ENCODE measurements at places on chromosomes 12 and 14.
A peak's percentile ranks its signal among the peaks of the same experiment; 100 is the strongest.

GRCh38 chr12:116404913-116405611, 127.6 kb upstream of the MED13L start:
- no peak for DNase-seq
- no peak overlapping the region for H3K4me3 ChIP-seq
- H3K4me1 ChIP-seq = peaks cover 7% of the 10 kb centered on the region
- H3K27me3 ChIP-seq = no peaks in the 10 kb centered on the region
- no peak overlapping the region for H3K27ac ChIP-seq
- no peaks in the 10 kb centered on the region for H3K36me3 ChIP-seq

DNA sequence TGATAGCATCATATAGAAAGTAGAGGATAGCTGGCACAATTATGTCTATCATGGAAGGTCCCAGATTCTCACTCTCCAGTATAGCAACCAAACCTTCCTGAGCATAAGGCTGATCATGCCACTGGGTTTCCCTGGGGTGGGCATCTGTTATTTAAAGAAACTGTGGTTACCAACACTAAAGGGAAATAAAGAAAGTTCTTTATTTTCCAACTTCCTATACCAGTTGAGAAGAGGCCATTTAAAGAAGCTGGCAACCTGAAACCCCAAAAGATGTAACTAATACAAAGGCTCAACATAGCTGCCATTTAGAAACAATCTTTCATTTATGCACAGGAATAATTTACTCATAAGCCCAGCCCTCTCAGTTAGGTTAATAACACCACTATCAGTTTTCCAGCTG, 3.1 kb downstream of the BCAT1 start:
- H3K27me3 ChIP-seq = no peaks in the 10 kb centered on the region
- DNase-seq = no peak
- peak overlapping the region; percentile 90 for H3K27ac ChIP-seq
- H3K36me3 ChIP-seq = peaks cover 53% of the 10 kb centered on the region

DNA sequence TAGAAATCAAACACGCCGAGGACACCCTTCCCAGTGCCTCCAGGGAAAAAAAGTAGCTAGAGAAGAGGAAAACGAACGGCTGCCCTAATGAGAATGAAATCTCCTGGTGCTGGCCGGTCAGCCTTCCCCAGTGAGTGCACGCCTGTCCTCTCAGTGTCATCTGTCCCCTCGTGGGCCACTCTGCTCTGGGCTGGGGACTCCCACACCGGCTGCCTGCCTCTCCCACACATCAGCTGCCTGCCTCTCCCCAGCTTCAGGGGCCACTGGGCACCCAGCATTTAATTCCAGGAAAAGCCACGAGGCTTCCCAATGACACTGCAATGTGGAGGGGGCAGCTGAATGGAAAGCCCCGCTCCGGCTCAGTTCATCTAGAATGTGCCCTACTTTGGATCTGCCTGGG, 59.0 kb downstream of the CCDC85C start:
- no peak overlapping the region for H3K27ac ChIP-seq
- no peaks in the 10 kb centered on the region for H3K36me3 ChIP-seq
- H3K27me3 ChIP-seq = no peaks in the 10 kb centered on the region
- H3K4me3 ChIP-seq = no peak overlapping the region
- peaks cover 13% of the 10 kb centered on the region for H3K4me1 ChIP-seq

- no peak overlapping the region for H3K27ac ChIP-seq
- no peaks in the 10 kb centered on the region for H3K4me1 ChIP-seq
- DNase-seq = no peak
- no peak overlapping the region for H3K4me3 ChIP-seq
- H3K36me3 ChIP-seq = no peaks in the 10 kb centered on the region
Measured at GRCh38 chr12:16449459-16449858, 102.0 kb downstream of the MGST1 start.

- H3K27ac ChIP-seq = no peak overlapping the region
- no peaks in the 10 kb centered on the region for H3K36me3 ChIP-seq
- no peak overlapping the region for H3K4me3 ChIP-seq
- H3K4me1 ChIP-seq = peaks cover 9% of the 10 kb centered on the region
- H3K27me3 ChIP-seq = no peaks in the 10 kb centered on the region
Measured at GRCh38 chr12:121860257-121860656, 1.6 kb upstream of the HPD start.

DNA sequence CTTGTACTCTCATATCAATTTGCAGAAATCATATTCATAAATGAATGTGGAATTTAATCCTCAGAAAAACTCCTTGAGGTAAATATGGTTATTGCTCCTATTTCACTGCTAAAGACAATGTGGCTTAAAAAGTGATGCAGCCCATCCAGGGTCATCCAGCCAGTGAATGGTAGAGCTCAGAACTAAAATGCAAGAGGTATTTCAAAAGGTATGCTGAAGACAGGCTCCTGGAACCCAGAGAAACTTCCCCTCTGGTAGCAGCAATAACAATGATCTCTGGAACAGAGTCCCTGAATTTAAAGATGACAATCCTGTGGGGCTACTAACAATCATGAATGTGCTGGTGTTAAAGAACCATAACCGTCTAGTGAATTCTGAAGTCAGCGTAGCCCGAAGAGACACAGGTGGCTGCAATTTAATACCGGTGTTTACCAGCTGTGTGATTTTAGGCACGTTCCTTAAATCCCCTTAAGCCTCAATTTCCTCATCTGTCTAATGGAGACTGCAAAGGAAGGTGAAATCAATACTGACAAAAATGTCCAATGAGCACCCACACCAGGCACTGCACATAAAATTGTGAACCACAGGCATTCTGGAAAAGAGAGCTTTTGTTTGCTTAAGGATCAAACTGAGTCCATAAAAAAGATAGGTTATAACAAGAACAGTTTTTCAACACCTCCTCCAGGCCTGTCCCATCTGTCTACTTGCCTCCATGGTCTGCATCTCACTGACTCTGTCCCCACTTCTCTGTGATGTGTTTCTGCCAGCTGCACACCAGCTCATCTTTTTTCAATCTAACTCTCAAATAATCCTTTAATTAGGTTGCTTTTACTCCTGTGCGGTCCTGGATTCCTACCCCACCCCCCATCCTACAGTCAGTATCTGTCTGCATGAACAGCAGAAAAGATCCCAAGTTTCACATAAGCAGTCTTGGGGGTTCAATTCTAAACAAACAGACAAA, 10.5 kb downstream of the TM7SF3 start:
- no peak for DNase-seq
- H3K27me3 ChIP-seq = no peaks in the 10 kb centered on the region
- no peak overlapping the region for H3K4me3 ChIP-seq
- no peaks in the 10 kb centered on the region for H3K4me1 ChIP-seq
- H3K36me3 ChIP-seq = no peaks in the 10 kb centered on the region

- H3K36me3 ChIP-seq = no peaks in the 10 kb centered on the region
- peaks cover 42% of the 10 kb centered on the region for H3K27me3 ChIP-seq
- DNase-seq = no peak
- H3K4me1 ChIP-seq = no peaks in the 10 kb centered on the region
Measured at GRCh38 chr12:132477703-132478432, 12.1 kb upstream of the FBRSL1 start.

DNA sequence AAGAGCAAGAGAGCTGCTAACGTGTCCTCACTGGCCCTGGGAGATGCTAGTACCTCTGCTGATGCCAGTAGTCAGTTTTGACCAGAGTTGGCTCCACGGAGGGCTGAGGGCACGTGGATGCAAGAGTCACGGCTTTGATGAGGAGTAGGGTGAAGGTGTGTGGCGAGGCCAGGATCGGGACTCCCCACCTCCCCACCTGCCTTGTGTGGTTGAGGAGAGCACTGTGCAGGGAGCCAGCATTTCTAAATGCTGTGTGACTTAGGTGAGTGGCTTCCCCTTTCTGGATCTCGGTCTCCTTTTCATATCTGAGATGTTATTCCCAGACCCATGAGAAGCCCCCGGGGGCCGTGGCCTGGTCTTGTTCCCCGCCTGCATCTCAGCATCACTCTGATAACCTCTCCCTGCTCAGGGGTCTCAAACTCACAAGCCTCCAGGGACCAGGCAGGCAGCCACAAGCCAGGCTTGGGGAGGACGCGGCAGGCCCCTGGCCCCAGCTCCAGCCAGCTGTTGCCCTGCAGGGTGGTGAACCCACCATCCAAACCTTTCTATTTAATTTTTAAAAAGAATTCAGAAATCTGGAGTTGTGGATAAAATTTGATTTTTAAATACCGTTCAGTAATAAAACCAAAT, 32.1 kb downstream of the MVK start:
- H3K27ac ChIP-seq = no peak overlapping the region
- H3K4me1 ChIP-seq = no peaks in the 10 kb centered on the region
- no peaks in the 10 kb centered on the region for H3K36me3 ChIP-seq
- H3K4me3 ChIP-seq = no peak overlapping the region
- peaks cover 17% of the 10 kb centered on the region for H3K27me3 ChIP-seq

- no peaks in the 10 kb centered on the region for H3K27me3 ChIP-seq
- H3K27ac ChIP-seq = peak overlapping the region; percentile 86
- H3K4me1 ChIP-seq = peaks cover 55% of the 10 kb centered on the region
- DNase-seq = peak; percentile 49
- H3K36me3 ChIP-seq = peaks cover 55% of the 10 kb centered on the region
- H3K4me3 ChIP-seq = peak overlapping the region; percentile 81
Measured at GRCh38 chr12:119669744-119670472, 2.0 kb downstream of the PRKAB1 start.

GRCh38 chr12:124289634-124290600, 5.0 kb upstream of the RFLNA start:
- DNase-seq = no peak
- H3K4me3 ChIP-seq = no peak overlapping the region
- H3K27ac ChIP-seq = no peak overlapping the region
- H3K4me1 ChIP-seq = no peaks in the 10 kb centered on the region
- H3K36me3 ChIP-seq = no peaks in the 10 kb centered on the region

DNA sequence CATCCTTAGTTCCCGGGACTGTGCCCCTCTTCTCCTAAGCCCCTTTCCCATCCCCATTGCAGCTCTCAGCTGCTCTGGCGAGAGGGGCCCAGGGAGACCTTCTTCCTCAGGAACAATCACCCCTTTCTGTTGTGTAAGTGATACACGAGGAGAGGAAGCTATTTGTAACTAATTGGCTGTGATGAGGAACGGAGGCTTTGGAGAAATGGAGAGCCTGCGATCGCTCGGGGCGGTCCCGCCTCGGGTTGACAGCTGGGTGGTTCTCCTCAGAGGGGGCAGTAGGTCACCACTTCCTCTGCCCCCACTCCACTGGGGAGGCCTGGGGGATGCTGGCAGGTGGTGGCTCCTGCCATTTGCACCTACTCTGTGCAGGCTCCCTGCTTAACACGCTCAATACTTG, 6.6 kb upstream of the PGF start:
- H3K27me3 ChIP-seq = no peaks in the 10 kb centered on the region
- H3K4me3 ChIP-seq = no peak overlapping the region
- H3K4me1 ChIP-seq = peaks cover 9% of the 10 kb centered on the region

GRCh38 chr12:93982771-93983315, 165.5 kb upstream of the PLXNC1 start:
- no peak overlapping the region for H3K4me3 ChIP-seq
- DNase-seq = no peak
- H3K27me3 ChIP-seq = no peaks in the 10 kb centered on the region
- no peak overlapping the region for H3K27ac ChIP-seq

DNA sequence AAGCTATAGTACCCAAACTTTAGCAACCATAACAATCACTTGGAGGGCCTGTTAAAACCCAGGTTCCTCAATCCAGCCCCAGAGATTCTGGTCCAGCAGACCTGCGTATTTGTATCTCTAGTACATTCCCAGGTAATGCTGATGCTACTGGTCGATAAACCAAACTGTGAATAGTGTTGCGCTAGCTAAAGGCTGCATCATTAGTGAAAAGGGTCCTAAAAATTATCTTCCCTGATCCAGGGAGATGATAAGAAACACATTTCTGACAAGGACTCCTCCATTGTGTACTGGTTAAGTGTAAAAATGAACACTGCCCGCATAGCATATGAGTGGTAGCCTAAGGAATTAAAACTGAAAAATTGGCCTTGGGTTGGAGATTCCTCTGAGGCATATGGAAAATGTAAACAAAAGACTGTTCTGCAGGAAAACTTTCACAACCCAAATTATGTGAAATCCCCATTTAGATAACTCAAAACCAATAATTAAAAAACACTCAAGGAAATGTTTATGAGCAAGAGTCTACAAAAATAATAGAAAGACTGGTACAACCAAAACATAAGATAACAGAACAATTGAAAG, 322.7 kb downstream of the CEP128 start:
- no peaks in the 10 kb centered on the region for H3K27me3 ChIP-seq
- H3K27ac ChIP-seq = no peak overlapping the region
- H3K36me3 ChIP-seq = no peaks in the 10 kb centered on the region

GRCh38 chr12:91616416-91616815, 433.8 kb upstream of the DCN start:
- H3K27ac ChIP-seq = no peak overlapping the region
- H3K36me3 ChIP-seq = no peaks in the 10 kb centered on the region
- H3K4me1 ChIP-seq = no peaks in the 10 kb centered on the region
- no peak for DNase-seq
- no peak overlapping the region for H3K4me3 ChIP-seq

DNA sequence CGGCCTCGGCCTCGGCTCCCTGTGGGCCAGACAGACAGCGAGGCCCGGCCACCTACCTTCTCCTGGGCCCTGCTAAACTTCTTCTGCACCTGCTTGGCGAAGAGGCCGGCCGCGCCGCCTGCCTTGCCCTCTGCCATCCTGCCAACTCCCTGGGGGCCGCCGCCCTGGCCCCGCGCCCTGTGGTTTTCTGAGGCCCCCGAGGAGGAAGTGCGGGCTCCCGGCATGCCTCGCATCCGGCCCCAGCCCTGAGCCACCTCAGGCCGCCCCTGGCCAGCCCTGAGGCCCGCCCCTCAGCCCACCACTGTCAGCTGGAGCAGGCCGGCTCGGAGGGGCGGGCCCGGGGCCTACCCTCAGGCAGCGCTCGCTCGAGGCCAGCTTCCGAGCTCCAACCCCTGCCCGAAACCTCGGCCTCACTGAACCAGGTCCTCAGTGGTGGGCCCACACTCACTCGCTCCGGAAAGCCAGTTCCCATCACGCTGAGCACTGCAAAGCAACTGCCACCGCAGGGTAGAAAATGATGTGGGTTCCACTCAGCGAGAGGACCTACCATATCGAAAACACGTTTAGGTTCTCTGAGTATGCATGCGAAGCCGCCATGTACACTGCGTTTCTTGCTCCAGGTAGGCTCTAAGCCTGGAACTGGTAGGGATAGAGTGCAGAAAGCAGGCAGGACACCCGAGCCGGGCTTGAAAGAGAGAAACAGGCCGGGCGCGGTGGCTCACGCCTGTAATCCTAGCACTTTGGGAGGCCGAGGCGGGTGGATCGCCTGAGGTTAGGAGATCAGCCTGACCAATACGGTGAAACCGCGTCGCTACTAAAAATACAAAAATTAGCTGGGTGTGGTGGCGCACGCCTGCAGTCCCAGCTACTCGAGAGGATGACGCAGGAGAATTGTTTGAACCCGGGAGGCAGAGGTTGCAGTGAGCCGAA, at the start of gene BIN2:
Gene BIN2, minus strand, starts transcription at position 209 of the 930 bp plus-strand sequence. Its CDS starts 72 bp downstream, at position 137.
- peaks cover 48% of the 10 kb centered on the region for H3K4me1 ChIP-seq
- H3K4me3 ChIP-seq = no peak within 1 kb of the TSS
- no peak for DNase-seq
- no peak within 1 kb of the TSS for H3K27ac ChIP-seq

Data from K562 (cell line).